ENCODE measurements at places on chromosomes 3 and 15.

DNA sequence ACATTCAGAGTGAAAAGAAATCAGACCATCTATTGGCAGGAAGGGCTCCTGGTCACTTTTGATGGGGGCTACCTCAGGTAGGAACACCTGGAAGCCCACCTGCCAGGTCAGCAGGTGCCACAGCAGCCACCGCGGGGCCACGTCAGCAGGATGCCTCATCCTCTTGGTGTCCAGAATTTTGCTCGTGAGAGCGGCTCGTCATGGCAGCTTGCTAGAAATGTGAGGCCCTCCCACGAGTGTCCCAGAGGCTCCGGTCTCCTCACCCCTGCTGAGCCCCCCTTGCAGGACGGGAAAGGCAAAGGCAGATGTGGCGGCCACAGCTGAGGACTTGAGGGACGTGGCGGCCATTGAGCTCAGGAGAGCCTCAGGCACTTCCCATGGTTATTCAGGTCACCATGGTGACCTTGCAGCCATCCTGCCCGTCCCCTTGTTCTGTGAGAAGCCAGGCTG is 129.4 kb downstream of the LRRK1 start:
- DNase-seq: no peak

DNA sequence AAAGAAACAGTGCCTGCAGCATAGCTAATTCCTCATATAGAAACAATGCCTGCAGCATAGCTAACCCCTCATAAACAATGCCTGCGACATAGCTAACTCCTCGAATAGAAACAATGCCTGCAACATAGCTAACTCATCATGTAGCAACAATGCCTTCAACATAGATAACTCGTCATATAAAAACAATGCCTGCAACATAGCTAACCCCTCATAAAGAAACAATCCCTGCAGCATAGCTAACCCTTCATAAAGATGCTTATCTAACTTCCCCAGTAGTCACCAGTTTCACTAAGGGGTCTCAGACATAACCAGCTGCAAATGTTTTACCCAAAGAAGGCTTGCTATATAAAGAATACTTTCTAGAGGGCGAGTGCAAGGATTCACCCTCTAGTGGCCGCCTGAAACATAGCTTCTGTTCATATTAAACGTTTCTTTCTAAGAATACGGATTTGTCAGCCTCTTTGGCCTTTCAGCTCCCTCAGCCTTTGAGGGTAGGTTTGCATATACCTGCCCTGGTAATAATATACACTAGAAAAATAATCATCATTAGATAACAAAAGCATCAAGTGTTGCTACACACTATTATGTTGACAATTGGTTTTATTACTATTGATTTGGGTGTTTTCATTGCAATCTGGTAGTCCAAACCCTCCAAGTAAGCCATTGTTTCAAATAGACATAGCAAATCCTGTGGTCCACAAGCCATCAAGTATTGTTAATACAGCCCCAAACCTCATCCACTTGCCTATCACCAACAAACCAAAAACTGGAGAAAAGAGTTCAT is 44.4 kb upstream of the FAN1 start:
- no peak for DNase-seq

- no peak for DNase-seq
These were observed 166.7 kb downstream of the FOXP1 start for GRCh38 chr3:71416876-71417275.

GRCh38 chr15:84731774-84732173 is 15.8 kb upstream of the SEC11A start:
- DNase-seq: no peak

- DNase-seq: no peak
These were observed 110.8 kb downstream of the TIGIT start for GRCh38 chr3:114404590-114404989.

GRCh38 chr3:127954640-127955039 is 39.6 kb downstream of the KBTBD12 start:
- DNase-seq: no peak

DNA sequence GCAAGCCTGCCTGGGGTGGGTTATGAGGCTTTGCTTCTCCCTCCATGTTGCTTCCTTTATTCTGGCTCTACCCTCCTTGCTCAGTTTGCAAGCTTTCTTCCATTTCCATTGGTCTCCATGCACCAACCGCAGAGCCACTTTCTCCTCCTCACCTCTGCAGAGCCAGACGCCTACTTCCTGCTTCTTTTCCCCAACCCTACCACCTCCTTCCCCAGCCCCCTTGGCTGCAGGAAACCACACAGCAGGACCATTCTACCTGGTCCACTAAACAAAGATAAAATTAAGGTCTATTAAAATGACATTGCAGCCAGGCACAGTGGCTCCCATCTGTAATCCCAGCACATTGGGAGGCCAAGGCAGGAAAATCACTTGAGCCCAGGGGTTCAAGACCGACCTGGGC is 10.0 kb upstream of the CAV3 start:
- DNase-seq: no peak

DNA sequence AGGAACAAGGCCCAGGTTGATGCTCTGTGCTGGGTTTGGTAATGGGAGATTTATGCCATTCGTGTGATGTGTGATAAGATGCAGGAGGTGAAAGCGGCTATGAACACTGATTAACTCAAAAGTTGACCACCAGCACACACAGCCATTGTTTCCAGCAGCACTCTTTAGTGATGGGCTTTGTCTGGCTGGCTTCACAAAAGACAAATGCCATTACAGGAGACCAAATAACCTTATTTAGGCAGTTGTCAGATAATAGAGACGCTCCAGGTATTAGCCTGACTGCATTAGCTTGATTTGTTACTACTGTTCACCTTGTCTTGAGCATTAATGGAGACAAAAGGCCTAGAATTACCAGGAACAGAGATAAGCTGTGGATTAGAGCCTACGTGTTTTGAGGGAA is 5.1 kb downstream of the HESX1 start:
- DNase-seq: no peak

DNA sequence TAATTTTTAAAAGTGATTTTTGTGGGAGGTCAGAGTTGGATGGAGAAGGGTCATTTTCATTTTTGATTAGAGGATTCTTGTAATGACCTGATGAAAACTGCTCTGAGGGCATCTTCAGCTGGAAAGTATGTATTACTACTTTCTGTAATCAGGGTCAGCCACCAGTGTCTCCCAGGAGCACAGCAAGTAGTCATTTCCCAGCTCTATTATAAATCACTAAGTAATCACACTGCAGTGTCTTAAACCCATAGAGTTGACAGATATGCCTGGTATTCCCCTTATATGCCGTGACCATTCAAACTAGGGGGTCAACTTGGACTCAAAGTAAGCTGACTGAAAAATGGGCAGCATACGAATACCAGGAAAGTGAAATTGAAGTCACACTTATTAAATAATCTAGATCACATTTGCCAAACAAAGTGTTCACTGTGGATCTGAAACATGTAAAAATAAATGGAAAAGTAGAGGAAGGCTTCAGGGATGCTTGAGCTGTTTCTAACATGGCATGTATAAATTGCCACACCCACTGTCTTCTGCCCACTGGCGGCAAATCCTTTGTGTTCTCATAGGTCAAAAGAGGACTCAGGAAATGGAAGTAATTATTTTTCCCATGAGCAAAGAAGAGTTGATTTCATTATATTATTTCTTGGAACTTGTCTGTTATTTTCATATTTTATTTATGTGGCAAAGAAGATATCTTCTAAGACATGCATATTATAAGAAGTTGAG is 105.7 kb downstream of the MBNL1 start:
- DNase-seq: no peak

GRCh38 chr3:99953596-99953995 is 135.9 kb downstream of the CMSS1 start:
- peak; percentile 62 for DNase-seq

DNA sequence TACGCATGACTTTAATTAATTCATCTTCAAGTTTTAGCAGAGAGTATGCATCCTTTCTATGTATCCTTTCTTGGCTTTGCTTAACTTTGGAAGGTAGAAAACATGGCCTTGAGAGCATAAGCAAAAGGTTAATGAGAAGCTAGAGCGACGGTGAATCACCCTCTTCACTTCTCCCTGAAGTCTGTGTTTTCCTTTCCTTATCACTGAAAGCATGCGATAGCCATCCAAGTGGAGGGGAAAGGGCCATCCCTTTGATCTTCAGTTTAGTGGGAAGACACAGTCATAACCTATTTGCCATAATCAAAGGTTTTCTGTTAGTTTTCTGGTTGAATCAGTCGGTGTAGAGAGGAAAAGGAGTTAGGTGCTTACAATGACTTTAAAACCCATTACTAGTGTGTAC is 354.0 kb upstream of the ROBO2 start:
- peak; percentile 25 for DNase-seq

DNA sequence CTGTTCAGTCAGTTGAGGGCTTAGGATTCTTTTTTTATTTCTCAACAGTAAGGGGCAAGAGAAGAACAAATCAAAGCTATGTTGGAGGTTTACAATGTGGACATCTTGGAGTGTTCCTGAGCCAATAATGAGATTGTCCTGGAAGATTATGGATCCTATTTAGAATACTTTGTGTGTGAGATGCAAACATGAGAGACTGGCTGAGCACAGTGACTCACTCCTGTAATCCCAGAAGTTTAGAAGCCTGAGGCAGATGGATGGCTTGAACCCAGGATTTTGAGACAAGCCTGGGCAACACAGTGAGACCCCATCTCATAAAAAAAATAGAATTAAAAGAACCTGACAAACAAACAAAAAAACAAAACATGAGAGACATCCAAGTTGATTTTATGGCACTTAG is 351.6 kb downstream of the GAP43 start:
- no peak for DNase-seq

GRCh38 chr3:183342824-183343223 is 85.6 kb downstream of the MCF2L2 start:
- DNase-seq: no peak

DNA sequence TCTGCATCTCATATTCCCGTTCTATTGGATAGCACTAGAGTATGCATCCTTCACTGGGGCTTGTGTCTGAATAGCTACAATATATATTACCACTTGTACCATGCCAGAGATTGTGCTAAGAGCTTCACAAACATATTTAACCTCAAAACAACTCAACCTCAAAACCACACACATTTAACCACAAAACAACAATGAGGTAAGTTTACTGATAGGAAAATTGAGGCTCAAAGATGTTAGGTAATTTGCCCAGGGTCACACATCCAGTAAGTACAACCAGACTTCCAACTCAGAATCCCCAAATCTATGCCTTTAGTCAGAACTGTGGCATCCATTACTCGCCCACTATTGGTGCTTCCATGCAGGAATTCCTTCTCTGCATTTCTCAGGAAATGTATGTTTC is 220.0 kb downstream of the FAM43A start:
- DNase-seq: no peak

DNA sequence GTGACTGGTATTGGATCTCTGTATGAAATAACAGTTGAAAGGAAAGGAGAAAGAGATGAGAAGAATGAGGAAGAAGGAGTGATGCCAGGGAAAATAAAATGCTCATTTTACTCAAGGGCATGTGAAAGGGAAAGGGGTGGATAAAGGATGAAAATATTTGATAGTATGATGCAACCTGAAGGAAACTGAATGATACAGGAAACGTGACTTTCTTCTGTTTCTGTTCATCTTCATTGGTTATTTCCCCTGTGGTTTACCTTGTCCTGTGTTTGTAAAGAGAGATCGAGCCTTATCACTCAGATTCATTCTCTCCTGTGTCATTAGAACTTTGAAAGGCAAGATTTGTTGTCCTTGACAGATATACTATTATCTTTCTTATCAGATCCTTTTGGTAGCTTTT is 243.6 kb upstream of the SLITRK3 start:
- DNase-seq: no peak

DNA sequence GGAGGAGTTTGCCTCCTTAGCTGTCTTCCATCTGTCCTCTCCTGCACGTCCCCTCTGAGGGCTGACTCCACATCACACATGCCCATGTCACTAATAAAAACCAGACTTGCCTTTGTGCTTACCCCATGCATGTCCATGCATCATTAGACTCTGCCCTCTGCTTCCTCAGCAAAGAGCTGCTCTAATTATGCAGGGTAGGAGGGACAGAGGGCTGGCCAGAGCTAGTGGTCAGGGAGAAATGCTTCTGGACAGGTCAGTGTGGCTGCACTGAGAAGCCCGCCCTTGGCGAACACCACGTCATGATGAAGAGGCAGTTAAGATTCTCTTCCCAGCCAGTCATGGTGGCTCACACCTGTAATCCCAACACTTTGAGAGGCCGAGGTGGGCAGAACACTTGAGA is 8.9 kb downstream of the CA12 start:
- DNase-seq: peak; percentile 94

DNA sequence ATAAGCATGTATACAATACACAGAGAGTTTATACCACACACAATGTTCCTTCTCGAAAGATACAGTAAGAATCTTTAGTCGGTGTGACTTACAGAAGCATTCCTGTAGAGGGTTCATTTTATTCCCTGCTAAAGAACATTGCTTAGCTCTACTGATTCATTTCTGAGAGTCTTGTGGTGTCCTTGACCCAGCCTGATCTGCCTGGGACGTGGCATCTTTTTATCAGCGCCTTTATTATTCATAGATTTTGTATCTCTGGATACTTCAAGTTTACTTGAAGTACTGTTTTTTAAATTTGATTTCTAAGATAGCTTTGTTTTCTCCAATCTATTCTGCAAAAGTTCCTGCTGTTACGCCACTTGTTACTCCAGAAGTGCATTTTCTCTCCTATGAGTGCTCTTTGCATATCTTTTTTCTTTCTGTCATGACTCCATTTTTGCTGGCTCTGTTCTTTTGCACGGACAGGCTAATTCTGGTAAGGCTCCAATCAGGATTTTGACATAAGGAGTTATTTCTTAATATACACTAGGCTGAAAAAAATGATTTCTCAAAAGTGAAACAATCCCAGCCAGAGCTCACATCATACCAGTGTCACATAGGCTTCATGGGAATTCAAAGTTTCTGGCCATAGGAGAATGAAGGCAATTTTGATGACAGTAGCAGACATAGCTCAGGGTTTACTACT is 114.5 kb upstream of the TNIK start:
- no peak for DNase-seq

- no peak for DNase-seq
These were observed 45.0 kb upstream of the PCSK6 start for GRCh38 chr15:101534376-101534970.

DNA sequence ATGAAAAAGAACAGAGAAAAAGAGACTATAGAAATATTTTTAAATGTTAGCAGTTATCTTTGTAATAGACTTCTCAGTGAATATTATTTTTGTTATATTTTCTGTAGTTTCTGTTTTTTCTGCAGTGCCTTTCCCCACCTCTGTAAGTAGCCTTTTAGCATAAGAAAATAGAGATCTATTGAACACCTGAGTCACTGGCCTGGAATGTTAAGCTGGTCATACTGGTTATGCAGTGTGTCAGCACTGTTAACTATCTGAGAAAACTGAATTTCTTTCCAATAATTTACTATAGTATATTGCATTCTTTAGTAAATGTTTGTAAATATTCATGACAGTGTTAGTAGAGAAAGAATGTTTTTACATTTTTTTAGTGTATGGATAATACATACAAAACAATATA is 79.8 kb downstream of the NECTIN3 start:
- DNase-seq: peak; percentile 43

DNA sequence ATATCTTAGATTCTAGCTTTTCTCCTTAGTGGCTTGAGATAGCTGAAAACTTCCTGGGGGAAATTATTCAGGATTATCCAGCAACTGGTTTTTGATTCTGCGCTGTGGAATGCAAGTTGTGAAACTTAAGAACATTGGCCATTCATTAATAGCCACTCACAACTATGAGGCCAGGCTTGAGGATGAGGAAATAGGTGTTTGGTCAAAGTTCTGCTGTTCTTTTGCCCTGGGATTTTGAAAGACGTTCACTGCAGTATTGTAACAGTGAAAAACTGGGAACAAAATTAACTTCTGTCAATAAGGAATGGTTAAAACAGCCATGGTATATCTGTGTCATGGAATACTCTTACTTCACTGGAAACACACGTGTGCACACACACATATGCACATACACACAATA is 44.1 kb downstream of the CTXND1 start:
- DNase-seq: no peak

- DNase-seq: no peak
These were observed 121.1 kb downstream of the ROBO2 start for GRCh38 chr3:77160931-77161497.

Data from RCC 7860 (cell line).